Stimulated activated CD4-positive, alpha-beta T cell treated with anti-CD3 and anti-CD28 coated beads, TNF-alpha, amount 100 ng/mL, for 4 hours (primary cell): ENCODE measurements at places on chromosomes 2 and 18.

DNA sequence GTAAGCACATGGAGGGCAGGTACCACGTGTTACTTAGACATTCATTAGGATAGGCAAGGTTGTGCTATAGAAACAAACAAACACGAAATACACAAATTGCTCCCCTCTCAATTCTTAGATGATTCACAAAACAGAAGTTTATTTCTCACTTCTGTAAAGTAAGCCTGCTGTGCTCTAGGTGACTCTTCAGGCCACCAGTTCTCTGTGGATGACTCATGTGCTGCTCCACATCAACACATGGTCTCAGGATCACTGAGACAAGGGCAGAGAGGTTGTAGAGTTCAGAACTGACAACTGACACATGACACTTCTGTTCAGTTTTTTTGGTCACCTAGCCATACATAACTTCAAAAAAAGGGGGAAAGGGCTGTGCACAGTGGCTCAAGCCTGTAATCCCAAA is 70.6 kb downstream of the DAW1 start:
- DNase-seq = no peak

DNA sequence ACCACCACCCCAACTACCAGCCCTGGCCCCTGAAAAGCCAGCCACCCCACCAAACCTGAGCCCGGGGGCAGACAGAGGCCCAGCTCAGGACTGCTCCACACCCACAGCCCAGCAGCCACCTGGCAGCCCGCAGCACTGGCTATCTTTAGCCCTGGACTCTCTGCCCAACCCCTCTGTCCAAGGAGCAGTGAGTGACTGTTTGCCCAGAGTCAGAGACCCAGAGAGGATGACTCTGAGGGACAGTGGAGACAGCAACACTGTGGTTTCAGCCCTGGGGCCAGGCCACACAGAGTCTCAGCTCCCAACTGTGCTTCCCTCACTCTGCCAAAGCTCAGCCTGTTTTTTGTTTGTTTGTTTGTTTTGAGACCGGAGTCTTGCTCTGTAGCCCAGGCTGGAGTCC is 32.6 kb downstream of the BIN1 start:
- DNase-seq = no peak

- DNase-seq = no peak
Measured at GRCh38 chr2:24766609-24767008, 26.6 kb downstream of the PTRHD1 start.

DNA sequence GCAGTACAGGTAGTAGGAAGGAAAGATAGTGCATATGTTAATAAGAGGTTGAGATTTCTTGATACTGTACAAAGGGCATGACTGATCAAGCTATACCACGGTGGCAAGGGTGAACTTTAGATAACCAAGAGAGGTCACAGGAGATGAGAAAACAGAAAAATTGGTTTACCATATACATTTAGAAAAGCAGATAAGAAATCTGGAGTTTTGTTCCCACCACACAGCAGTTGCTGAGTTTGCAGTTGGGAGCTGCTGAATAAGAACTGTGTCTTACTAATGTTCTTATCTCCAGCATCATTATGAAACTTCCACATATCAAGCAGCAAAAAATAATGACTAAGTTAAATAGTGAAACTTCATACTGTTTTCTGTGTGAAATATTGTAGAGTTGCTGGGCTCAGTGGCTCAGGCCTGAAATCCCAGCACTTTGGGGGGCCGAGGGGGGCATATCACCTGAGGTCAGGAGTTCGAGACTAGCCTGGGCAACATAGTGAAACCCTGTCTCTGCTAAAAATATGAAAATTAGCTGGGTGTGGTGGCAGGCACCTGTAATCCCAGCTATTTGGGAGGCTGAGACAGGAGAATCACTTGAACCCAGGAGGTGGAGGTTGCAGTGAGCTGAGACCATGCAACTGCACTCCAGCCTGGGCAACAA is 12.0 kb upstream of the IMPACT start:
- no peak for DNase-seq

GRCh38 chr2:56380861-56381260 is 197.1 kb downstream of the CCDC85A start:
- no peak for DNase-seq

DNA sequence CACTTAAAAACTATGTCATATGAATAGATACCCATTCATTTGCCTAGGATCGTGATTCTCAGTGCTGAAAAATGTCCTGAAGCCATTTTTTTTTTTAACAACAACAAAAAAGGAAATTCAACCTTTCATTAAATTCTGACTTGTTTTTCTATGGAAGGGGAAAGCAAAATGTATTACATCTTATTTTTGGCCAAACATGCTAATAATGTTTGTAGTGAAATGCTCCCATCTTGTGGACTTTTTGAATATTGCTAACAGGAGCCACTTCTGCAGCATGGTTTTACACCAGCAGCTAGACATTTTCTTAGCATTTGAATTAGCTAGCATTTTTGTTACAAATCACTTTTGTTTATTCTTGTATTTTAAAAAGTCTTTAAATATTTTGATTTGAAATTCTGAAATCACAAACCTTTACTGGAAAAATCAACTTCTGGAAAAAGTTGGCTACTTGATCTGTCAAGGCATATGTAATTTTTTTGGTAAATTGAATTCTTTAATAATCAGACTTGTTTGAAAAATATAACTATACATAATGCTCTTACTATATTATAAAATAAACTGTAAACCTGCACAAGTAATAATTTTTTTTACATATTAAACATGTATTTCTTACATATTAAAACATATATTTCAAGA is 75.8 kb downstream of the KIDINS220 start:
- no peak for DNase-seq

DNA sequence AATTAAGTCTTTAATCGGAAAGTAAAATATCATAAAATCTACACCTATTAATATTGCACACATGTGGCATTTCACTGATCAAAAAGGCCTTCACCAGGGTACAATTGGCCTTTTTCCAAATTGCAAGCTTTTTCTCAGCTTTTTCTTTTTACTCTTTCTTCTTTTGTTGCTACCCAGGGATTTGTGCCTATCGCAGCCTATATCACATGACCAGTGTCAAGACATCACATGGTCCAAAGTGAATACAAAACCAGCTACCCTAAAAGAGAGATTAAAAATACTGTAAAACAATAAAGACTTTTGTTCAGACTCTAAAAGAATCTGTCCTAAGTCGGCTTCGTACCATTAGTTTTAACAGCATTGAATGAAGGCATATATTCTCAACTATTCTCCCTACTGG is 15.0 kb upstream of the OTX1 start:
- DNase-seq = no peak

GRCh38 chr2:178275600-178275999 is 81.3 kb downstream of the OSBPL6 start:
- no peak for DNase-seq

DNA sequence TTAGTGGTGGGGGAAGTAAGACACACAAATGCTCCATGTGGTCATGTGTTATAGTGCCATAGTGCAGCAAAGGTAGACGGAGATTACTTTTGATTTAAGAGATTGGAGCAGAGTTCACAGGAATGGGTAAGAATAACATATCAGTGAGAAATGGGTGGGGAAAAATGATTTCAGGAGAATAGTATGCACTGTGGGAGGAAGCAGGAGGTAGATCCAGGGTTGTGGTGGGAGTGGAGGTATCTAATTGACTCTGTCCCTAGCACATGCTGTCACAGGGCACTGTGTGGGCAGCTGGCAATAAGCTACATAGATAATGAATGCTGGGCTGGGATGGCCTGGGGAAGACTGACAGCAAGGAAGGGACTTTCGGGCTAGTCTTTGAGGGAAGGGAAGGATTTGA is 65.3 kb downstream of the STAT1 start:
- DNase-seq = no peak

- DNase-seq = no peak
Measured at GRCh38 chr2:37602040-37602439, 69.4 kb downstream of the CDC42EP3 start.

- DNase-seq = no peak
Measured at GRCh38 chr2:219099329-219099728, 38.6 kb upstream of the IHH start.

DNA sequence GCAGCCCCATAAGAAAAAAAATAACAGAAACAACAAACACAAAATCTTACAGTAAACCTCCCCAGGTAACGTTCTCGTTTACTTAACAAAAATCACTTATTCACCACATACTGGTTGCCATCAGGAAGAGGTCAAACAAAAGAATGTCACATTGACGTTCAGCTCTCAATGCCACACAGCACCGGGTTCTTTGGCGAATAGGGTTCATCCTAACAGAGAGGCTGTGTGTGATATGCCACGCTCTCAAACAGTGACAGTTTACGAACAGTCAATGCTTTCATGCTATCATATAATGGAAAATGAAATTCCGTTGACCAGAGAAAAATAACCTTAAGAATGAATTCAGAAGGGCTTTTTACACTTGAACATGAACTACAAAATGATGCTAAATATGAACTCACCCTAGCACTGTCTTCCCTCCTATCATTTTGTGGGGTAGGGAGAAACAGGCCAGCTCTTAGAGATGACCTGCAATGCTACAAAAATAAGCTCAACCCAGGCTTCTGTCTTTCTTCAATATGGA is 2.0 kb downstream of the TMEM163 start:
- no peak for DNase-seq

GRCh38 chr2:65278531-65278981 is 50.9 kb downstream of the ACTR2 start:
- no peak for DNase-seq

- no peak for DNase-seq
Measured at GRCh38 chr2:210459880-210460279, 16.7 kb downstream of the LANCL1 start.

DNA sequence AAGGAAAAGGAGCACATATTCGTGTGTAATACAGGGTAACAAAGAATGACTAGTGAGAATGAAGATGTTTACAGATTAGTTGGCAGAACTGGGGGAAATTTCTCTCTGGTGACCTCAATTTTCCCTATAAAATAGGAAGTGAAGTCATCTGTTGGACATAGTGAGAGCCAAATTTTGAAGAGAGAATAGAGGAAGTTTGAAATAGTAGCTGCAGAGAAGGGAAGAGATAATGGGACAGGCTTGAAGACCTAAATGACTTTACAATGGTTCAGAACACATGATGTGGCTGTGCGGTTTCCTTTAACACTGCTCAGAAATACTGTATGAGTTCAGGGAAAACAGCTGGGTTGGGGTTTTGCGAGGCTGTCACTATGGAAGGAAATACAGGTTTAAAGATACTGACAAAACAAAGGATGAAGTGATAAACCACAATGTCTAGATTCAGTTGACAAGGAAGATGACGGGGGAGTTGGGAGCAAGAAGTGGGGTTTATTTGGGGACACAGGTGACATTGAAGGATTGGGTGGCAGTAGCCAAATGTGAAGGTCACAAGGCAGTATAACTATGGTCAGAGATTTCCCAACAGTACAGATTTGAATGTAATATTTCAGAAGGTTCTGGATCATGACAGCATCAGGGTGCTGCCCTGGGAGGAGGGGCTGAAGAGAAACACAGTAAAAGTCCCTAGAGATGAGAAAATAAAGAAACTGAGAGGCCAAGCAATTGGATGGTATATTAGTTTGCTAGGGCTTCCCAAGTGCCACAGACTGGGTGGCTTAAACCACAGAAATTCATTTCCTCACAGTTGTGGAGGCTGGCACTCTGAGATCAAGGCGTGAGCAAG is 82.6 kb upstream of the TANK start:
- DNase-seq = peak; percentile 13

- no peak for DNase-seq
Measured at GRCh38 chr2:152465541-152465940, 130.6 kb downstream of the FMNL2 start.

DNA sequence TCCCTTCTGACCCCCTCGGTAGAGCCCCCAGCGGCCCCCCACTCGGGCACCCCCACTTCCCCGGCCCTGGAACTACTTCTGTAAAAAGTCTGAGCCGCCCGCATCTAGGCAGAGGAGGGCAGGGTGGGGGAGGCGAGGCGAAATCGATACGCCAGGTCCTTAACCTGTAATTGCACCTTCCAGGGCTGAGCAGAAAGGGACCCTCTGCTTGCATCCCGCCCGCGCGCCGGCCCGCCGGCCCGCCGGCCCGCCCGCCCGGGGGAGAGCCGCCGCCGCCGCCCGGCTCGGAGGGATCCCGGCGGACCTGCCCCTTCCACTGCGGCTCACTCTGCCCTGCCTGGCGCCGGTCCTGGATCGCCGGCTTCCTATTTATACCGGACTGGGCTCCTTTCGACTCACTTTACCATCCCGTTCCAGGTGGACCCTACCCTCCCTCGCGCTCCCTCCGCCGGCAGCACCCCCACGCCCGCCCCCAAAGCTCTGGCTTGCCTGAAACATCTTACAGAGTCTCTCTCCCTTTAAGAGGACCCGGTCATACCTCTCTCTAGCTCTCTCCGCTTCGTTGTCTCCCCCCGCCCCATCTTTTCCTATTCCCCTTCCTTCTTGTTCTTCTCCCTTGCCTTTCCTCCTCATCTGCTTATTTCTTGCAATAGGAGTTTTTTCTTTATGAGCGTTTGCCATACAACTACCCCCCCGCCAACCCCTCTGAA is 797 bp downstream of the KLHL14 start:
- DNase-seq = no peak

- DNase-seq = no peak
Measured at GRCh38 chr2:120945091-120945490, 209.4 kb downstream of the GLI2 start.

DNA sequence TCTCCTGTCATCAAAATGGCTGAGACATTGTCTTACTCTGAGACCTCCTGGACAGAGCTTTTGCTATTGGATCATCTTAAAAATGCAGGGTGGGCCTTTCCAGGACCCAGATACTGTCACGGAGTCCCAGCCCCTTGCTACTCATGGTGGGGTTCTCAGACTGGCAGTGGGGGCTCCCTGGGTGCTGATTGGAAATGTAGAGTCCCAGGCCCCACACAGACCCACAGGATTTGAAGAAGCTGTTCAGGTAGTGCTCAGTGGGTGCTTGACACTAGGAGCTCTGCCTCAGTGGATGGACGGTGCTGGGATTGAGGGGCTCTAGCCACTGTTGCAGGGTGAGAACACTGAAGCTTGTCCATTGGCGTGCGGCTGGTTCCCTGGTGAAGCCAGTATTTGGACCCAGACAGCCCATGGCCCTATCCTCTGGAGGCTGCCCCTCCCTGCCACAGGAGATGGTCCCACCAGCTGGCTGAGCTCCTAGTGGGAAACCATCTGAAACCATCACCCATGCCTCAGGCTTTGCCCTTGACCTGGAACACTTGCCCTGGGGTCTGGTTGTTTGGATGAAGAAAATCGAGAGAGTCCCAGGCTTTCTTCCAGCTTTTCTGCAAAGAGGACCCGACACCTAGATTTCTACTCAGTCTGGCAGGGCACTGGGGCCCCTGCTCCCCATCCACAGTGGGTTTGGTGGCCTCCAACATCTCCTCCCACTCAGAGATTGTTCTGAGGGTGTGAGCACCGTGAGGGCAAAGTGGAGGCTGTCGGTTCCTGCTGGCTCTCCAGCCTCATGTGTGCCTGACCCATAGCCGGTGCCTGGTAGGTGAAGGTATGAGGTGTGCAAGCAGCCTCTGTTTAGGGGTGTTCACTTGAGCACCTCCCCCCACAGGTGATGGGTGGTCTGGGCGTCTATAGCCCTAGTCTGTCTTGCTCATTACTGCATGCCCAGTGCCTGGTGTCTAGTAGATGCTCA is 30.1 kb downstream of the MROH2A start:
- DNase-seq = no peak

- DNase-seq = no peak
Measured at GRCh38 chr2:170881840-170882239, 47.2 kb upstream of the GORASP2 start.

- DNase-seq = no peak
Measured at GRCh38 chr2:165967746-165968145, 14.2 kb upstream of the TTC21B start.

GRCh38 chr2:171958475-171958874 is 36.2 kb downstream of the HAT1 start:
- no peak for DNase-seq
